ENCODE measurements at places on chromosomes 2 and 18.

- DNase-seq: no peak
Observed at GRCh38 chr2:19807866-19808265, 93.9 kb downstream of the TTC32 start.

GRCh38 chr18:50424877-50425690, 50.2 kb downstream of the SKA1 start:
- DNase-seq: no peak

- DNase-seq: no peak
Observed at GRCh38 chr2:161824226-161824625, 200.0 kb downstream of the SLC4A10 start.

DNA sequence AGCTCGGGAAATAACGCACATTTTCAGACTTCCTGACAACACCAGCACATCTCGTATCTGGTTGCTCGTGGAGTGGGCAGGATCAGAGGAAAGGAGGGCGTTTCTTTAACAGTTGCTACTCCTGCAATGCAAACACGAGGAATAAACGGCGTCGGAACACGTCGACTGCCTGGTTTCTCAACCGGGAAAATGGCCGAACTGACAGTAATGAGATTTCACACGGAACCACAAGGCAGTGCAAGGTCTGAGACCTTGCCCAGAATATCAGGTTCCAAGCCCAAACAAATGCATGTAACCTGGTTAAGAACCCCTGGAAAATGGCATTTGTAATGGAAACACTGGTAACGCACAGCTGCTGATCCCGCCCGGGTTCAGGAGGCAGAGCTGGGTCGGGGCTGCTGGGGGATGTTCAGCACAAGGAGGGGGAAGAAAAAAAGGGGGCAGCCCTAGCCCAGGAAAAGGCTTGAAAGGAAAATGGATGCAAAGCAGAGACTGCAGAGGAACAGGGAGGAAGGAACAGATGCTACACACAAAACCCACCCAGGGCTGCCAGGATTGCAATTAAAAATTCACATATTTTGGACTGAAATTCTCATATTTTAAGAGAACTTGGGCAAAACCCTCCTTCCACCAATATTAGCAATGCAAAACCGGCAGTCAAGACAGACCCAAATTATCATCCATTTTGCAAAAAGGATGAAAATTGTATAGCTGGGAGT, 61.6 kb upstream of the KLHL29 start:
- no peak for DNase-seq

GRCh38 chr2:158658396-158658795, 136.7 kb upstream of the DAPL1 start:
- no peak for DNase-seq

DNA sequence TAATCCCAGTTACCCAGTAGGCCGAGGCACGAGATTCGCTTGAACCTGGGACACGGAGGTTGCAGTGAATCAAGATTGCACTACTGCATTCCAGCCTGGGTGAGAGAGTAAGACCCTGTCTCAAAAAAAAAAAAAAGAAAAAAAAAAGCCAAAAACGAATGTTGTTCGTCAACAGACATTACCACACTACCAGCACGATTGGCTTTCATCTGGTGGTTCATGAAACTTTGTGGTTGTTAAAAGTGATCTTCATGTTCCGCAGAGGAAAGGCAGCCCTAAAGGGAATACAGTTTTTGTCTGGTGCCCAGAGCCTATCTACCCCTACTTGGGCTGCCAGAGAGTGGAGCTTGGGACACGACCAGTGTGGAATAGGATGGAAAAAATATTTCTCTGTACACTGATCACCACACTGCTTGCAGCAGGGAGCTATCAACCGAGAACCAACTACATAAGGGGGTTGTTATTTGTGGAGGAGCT, 13.6 kb upstream of the CXCR4 start:
- no peak for DNase-seq

GRCh38 chr2:174594456-174594855, 3.1 kb downstream of the WIPF1 start:
- DNase-seq: no peak

- DNase-seq: no peak
Observed at GRCh38 chr2:120253021-120253882, 600 bp downstream of the RALB start.

GRCh38 chr2:239762106-239762505, 263.0 kb downstream of the NDUFA10 start:
- no peak for DNase-seq

GRCh38 chr2:196233021-196233804, 61.8 kb upstream of the STK17B start:
- DNase-seq: no peak

GRCh38 chr2:156896294-156896693, 361.2 kb upstream of the GALNT5 start:
- DNase-seq: peak; percentile 6

DNA sequence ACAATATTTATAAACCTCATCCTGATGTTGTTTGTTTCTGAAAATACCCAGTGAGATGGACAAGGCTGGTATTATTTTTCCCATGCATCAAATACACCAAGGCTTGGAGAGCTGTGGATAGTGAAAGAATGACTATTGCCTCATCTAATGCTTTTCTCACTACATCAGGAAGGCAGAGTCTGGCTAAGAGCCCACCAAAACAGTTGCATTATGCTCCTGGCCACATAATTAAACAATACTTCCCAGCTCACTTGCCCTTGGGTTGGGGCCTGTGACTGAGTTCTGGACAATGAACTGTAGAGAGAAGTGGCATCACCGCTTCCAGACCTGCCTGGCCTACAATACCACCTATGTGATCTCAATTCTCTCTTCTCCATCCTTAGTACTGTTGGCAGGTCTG, 46.4 kb upstream of the REEP1 start:
- DNase-seq: peak; percentile 8

- DNase-seq: no peak
Observed at GRCh38 chr2:28594332-28595108, 98.7 kb downstream of the PLB1 start.

GRCh38 chr2:28398101-28398834, 5.6 kb downstream of the FOSL2 start:
- DNase-seq: no peak

DNA sequence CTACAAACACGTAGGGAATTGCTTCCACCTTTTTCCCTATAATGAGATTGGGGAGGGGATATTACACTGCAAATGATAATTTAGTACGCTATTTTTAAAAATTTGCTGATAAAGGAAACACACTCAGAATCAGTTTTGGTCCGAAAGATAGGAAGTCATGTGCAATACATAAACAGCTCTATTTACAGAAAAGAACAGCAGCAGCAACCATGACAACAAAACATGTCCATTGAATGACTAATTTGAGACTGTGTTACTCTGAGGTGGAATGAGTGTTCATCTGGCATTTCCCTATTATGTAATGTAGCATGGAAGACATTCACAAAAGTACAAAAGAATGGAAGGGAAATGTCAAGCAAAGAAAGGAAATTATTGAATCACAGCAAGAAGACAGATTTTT, 337.2 kb downstream of the NBAS start:
- peak; percentile 23 for DNase-seq

DNA sequence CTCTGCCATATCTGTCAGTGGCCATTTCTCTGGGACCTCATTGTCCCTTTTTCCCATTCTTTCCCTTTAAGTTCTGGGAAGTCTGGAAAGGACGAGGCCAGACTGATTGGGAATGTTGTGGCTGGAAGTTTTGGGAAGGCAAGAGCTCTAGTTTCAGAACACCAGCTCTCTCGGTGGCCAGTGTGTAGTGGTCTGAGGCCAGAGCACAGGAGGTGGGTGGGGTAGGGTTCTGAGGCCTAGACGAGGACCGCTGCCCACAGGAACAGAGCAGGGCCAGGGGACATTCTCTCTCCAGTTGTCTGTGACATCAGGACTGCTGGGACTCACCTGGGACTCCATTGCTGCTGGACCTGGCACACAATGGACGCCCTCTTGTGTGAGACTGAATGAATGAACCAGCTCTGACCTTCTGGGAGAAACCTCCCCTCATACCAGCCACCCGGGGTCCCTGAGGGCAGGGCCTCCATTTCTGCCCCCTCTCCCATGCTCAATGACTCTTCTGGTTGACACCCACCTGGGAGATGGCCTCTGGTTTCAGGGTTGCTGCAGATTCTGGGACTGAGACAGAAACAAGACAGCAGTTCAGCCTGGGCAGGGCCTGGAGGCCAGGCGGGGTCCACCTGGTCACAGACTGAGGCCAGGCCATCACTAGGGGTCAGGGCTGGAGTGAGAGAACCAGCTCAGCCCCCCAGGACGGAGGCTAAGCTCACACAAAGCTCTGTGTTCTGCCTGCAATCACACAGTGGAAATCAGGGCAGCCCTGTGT, 8.4 kb upstream of the NPPC start:
- DNase-seq: no peak

- no peak for DNase-seq
Observed at GRCh38 chr2:69493268-69493667, 56.0 kb upstream of the NFU1 start.

DNA sequence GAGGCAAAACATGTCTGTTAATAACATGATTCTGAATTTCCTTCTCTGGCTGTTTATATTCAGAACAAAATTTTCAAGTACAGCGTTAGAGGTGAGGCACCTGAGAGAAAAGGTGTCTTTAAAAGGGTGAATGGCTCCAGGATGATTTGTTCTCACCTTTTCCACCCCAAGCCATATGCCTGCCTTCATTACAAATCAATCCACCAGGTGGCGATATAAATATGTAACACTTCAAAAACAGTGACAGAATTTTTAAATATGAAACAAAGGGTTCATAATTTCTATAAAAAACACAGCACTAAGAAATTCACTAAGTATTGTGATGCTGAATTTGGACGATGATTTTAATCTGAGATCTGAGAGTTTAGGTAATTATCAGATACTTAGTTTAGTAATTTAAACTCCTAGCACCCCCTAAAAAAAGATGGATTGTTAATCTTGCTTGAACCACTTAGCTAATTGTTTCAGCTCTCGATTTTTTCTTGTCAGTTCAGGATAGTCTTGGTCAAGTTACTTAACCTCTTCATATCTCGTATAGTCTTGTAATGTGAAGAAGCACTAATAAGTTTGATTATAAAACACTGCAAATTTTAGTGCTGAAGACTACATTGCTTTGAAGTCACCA, 528.8 kb downstream of the CPS1 start:
- DNase-seq: no peak

DNA sequence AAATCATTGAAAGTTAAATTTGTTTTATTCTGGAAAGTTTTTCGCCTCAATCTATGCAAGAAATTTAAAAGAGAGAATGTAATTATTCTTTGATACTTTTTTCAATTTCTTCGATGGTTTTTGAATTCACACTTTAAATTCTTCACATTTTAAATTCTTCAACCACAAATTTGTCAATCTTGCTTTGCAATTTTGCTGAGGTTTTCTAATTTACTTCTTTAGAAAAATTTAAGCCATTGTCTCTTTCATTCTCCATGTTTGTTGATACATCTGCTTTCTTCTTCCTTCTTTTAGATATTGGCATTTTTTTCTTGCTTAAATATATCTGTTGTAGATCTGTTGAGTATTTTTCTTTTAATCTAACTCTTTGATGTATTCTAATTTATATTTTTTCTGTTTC, 301.9 kb upstream of the DSEL start:
- no peak for DNase-seq

DNA sequence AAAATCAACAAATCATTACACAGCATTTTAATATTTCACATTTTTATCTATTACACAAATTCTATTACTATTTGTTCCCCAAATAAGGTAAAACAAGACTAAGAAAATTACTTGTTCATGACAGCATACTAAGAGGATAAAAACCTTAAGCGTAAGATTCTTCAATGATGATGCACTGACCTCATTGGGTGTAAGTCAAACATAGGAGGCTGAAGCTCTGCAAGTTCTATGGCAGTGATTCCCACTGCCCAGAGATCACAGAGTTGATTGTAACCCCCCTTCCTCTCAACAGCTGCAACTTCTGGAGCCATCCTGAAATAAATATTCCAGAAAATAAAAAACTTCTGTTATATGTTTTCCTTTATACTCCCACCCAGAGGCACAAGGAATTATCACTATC, 82.2 kb upstream of the CDKL4 start:
- DNase-seq: peak; percentile 9

GRCh38 chr2:175220075-175220474, 38.6 kb upstream of the ATP5MC3 start:
- no peak for DNase-seq

GRCh38 chr2:1744446-1745170, at the start of gene PXDN:
Gene PXDN, minus strand, starts transcription at chr2:1744515. Its CDS starts 60 bp downstream, at chr2:1744455.
- no peak for DNase-seq

DNA sequence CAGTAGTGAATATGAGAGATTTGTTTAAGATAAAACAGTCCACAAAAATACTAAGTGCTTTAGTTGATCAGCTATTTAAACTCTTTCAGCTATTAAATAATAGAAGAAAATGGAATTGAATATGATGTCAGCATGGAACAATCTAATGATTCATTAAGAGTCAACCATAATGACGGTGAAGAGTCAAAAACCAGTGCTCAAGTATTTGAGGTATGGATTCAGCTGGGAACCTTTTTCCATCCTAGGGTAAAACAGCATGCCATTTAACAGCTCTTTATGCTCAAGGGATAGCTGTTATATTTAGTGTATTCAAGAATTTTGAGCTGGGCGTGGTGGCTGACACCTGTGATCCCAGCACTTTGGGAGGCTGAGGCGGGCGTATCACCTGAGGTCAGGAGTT, 29.7 kb downstream of the CARF start:
- no peak for DNase-seq

- no peak for DNase-seq
Observed at GRCh38 chr2:73862987-73863386, 29.8 kb upstream of the ACTG2 start.

GRCh38 chr2:152584301-152584700, 133.0 kb downstream of the PRPF40A start:
- no peak for DNase-seq

DNA sequence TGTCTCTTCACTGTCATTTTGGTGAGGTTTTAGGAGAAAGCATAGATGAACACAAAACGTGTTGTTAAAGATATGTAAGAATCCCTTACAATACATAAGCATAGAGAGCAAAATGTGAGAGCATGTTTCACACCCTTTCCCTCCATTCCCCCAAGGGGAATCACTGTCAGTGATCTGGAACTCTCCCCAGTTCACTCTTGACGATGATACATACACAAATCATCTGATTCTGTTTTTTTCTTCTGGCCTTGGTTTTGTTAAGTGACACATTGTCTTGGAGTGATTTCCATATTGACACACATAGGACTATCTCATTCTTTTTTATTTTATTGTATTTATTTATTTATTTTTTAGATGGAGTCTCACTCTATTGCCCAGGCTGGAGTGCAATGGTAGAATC, 53.7 kb upstream of the TANC1 start:
- peak; percentile 30 for DNase-seq
